ENCODE measurements at places on chromosomes 7 and 10.

GRCh38 chr10:114087655-114088054, 44.0 kb downstream of the ADRB1 start:
- DNase-seq, result no peak

- DNase-seq, result no peak
Observed at GRCh38 chr10:121460733-121461132, 137.5 kb downstream of the FGFR2 start.

DNA sequence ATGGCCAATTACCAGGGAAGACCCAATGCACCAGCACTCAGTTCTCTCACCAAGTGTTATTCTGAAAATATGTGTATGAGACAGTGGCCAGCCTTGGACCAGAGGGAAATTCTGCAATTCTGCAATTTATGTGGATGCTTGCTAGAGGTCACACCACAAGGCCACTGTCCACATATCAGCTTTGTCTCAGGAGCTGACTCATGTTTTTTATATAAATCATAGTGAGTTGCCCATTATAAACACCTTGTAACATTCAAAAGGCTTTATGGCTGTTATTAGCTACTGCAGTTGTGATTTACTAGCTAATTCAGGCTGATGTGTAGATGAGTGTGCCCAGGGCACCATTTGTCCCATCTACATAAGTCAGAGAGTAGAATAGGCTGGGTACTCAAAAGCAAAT, 649.0 kb downstream of the LRMDA start:
- DNase-seq, result no peak

- DNase-seq, result no peak
Observed at GRCh38 chr7:139726485-139726869, 51.3 kb downstream of the HIPK2 start.

GRCh38 chr10:47374611-47375536, 9.2 kb downstream of the ZNF488 start:
- no peak for DNase-seq

DNA sequence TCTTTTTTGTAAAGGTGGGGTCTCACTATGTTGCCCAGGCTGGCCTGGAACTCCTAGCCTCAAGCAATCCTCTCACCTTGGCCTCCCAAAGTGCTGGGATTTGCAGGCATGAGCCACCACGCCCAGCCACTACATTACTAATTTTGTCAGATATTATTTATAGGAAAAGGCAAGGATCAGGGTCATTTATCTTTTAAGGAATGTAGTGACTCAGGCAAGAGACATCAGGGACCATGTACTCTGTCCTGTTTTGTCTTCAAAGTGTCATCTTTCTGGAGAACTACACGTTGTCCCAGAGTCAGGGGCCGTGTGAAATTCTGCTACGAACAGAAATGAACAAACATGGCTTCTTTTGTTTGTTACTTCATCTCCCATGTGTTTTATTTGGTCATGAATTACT, 105.3 kb downstream of the NPTX2 start:
- DNase-seq, result no peak

GRCh38 chr7:149285603-149286002, 23.6 kb downstream of the ZNF783 start:
- no peak for DNase-seq

DNA sequence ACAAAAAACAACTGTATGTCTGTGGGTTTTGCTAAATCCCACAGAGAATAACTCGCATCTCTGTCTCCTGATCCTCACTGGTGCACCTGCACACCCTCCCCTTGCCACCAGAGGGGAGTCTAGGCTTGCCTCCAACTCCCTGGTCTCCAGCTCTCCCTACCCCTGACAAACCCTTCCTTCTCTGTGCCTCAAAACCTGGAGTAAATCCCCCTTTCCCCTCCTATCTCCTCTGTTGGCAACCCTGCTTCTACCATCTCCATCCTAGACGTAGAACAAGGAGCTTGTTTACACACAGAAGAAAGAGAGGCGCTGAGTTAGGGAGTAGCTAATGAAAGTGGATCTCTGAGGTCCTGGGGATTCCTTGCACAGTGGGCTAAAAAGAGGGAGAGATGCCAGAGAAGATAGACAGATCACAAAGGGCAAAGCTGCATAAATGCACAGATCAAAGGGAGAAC, 6.0 kb downstream of the MBLAC1 start:
- peak; percentile 63 for DNase-seq

DNA sequence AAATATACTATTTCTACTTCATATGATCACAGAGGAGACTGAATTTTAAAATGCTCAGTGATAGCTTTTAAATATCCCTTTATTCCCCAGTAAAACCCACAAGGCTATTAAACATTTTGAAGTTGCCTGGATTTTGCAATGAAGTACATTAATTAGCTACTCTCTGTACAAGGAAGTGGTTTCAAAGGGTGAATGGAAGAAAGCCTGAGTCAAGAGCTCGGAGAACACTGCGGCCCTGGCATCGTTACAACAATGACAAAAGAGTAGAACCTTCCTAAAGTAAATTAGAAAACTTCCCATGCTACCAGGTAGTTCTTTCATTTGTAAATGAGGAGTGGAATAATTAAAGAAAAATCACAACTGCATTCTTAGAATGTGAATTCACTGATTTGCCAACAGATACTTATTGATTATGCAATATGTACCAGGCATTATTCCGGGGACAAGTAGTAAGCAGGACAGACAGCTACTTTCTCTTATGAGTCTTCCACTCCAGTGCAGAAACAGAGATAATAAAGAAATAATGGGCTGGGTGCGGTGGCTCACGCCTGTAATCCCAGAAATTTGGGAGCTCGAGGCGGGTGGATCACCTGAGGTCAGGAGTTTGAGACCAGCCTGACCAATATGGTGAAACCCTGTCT, 63.0 kb downstream of the ZNF22 start:
- no peak for DNase-seq

DNA sequence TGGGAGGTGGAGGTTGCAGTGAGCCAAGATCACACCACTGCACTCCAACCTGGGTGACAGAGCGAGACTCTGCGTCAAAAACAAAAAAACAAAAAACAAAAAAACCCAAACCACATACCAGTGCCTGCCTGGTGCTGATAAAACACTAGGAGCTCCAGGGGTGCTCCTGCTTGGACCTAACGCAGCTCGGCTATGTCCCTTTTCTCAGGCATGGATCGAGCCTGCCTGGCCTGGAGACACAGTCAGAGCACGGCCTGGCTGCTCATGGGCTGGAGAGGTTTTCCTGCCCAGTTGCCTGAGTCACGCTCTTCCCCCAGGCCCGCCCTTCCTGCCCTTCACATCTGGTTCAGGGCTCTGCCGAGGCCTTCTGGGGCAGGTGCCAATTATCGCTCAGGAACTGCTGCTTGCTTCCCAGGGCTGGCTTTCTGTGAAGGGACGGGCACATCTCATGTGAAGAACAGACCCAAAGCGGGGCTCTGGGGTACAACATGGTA, 12.6 kb upstream of the NPFFR1 start:
- DNase-seq, result no peak

DNA sequence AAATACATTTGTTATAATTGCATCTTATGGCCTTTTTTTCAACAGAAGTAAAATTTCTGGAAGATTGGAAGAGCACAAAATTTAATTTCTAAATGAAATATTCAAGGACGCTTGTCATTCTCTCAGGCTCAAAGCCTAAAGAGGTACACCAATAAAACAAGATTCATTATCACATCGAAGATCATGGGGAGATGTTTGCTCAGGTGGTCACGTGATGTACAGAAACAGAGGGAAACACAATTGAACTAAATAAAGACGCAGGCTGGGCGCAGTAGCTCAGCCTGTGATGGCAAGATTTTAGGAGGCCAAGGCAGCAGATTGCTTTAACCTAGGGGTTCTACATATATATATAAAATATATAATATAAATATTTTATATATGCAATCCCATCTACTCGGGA, 37.3 kb upstream of the TMEM254 start:
- DNase-seq, result no peak

DNA sequence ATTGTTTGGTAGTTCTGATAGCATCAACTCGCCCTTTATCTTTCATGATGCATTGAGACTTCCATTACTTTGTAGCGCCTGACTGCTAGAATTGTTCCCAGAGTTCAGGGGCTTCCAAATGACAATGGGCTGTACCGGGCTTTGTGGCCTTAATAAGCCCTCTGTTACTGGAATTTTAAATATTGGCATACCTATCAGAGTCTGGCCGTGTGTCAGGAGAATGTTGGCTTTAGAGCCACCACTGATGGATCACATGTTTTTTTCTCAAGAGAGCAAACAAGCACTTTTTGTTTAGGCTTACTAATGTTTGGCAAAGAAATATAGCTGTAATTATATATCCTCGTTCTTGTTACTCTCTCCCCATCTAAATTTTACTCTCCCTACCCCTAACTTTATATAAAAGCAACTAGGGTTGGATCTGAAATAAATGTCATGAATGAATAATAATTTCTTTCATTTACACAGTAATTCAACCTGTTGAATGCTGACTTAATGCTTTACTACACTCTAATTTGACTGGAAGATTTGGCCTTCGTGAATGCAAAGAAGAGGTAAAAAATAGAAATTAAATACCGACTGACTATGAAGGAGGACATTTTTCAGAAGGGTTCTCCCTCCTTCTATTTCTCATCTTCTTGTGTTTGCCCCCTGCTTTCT, 396.7 kb downstream of the AUTS2 start:
- no peak for DNase-seq

- DNase-seq, result no peak
Observed at GRCh38 chr10:116469437-116469836, 41.8 kb downstream of the PNLIPRP3 start.

DNA sequence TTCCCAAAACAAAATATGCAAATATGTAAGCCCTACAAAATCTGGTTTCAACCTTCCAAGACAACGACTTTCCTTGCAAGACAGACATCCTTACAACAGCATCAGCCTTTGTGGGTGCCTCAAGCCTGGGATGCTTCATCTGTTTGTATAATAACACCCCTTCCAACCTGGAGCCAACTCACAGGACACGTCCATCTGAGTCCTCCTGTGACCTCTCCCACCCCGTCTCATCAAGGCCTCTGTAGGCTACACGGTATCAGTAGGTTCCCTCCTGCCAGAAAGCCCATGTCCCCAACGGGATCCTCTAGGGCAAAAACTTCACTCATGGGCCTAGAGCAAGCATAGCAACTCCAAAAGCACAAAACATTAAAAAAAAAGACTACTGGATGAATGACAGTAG, 173.2 kb downstream of the TNS3 start:
- DNase-seq, result no peak

DNA sequence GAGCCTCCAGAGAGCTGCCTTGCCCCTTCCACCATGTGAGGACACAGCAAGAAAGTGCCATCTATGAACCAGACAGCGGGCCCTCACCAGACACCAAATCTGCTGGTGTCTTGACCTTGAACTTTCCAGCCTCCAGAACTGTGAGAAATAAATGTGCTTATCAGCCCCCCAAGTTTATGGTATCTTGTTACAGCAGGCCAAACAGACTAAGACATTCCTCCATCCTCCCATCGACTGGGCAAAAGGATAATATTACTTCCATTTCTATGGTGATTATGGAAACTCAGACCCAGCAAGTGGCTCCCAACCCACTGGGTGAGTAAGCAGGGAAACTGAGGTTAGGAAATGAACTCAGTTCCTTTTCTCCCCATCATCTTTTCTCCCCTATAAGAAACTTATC, 288.4 kb downstream of the KCNMA1 start:
- DNase-seq, result no peak

- DNase-seq, result no peak
Observed at GRCh38 chr7:47852330-47853245, 95.7 kb downstream of the PKD1L1 start.

DNA sequence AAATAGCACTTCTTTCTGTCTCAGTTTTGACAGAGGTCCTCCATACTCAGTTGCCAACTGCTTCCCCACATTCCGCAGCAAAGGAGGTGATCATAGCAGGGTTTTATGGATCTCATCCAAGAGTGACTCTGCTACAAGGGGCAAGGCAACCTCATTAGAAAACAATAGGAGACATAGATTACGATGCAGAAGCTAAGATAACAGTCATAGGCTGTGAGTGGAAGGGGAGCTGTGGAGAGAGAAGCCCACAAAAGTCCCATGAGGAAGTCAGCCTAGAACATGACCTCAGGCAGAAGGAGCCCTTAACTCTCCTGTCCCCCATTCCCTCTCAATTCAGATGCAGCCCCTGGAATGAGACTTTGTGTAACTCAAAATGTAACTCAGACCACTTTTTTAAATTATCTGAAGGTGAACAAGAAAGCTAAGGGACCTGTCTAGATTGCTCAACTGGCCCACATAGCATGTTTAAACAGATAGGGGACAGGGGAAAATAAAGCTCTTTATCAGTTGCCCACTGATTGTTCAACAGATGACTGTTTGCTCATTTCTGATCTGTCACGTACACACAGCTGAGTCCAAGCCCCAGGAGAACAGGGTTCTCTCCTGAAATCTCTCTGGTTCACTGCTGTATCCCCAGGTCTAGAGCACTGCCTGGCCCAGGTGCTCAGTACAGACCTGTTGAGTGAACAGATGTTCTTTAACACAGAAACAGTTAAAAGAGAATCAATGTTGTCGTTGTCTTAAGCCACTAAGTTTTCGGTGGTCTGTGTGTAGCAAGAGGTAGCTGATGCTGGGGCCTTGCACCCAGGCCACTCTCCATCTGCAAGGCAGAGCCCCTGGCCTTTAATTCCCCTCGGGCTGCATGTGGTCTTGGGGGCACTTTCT, 1.5 kb upstream of the NCOA4 start:
- no peak for DNase-seq

Data from activated CD4-positive, alpha-beta T cell treated with anti-CD3 and anti-CD28 coated beads, Interleukin-2, amount 50 U/mL, for 1 hour (primary cell).